ENCODE measurements at places on chromosomes 7 and 10.
A peak's percentile ranks its signal among the peaks of the same experiment; 100 is the strongest.

- no peak for DNase-seq
Observed at GRCh38 chr10:66927251-66927935, 1.6 kb downstream of the LRRTM3 start.

DNA sequence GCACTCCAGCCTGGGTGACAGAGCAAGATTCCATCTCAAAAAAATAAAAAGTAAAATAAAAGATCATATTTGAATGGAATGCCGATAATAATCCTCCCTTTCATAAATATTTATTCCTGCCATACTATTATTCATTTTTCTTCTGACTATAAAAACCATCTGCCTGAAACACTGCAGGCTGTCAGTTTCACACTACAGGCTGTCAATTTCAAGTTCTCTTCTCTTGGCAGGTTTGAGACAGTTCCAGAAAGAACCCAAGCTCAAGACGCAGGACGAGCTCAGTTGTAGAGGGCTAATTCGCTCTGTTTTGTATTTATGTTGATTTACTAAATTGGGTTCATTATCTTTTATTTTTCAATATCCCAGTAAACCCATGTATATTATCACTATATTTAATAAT lies 18.2 kb upstream of the AGBL3 start:
- DNase-seq: no peak

DNA sequence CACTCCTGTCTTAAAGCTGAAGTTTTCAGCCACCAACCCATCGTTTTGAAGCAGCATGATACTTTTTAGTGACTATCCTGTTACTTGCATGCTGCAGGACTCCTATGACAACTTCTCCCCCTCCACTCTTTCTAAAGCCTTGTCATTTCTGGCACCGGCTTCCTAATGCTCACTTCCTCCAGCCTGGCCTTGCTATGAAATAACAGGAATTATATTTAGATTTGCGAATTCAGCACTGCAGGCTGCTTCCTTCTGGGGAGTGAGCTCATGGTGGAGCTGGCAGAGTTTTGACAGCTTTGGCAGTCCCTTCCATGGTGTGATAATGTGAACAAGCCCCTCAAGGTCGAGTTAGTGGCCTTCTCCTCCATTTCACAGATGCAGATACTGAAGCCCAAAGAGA lies 13.4 kb downstream of the BLNK start:
- DNase-seq: no peak

DNA sequence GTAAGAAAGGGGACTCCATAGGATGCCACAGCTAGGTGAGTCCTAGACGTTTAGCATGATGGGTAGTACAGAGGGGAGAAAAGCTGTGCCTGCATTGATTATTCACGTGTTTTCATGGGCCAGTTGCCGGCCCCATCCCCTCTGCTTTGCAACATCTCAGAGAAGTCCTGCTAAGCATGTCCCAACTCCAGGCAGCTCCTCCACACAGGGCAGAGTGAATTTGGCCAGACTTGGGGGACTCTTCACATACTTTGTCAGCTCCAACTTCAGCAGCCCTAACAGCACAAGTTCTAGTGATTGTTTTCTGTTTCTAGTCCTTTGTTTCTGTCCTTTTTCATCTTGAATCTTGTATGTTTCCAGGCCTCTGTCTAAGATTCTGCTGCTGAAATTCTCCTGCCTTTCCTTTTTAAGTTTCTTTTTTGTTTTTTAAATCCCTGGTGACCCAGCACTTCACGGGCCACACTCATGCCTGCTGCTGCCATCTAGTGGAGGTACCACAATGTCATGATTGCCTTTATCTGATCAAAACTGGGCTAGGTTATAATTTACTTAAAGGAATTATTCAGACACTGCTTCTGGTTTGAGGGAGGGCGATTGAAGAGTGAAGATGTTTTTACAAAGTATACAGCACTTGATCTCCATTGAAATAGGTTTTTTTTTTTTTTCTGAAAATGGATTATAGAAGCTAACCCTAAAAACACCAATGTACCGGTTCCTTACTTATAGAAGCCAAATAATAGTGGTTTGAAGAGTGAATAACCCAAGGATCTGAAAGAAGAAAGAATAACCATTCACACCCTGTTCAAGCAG lies 276.9 kb downstream of the CSTF2T start:
- DNase-seq: peak; percentile 68

- DNase-seq: no peak
Observed at GRCh38 chr7:83413831-83414230, 235.1 kb downstream of the SEMA3E start.

All from iPS-NIHi11 (cell line).